ENCODE measurements at places on chromosomes 7 and 10.

GRCh38 chr10:132332433-132332754, 401 bp downstream of the LRRC27 start:
- peak; percentile 84 for DNase-seq

DNA sequence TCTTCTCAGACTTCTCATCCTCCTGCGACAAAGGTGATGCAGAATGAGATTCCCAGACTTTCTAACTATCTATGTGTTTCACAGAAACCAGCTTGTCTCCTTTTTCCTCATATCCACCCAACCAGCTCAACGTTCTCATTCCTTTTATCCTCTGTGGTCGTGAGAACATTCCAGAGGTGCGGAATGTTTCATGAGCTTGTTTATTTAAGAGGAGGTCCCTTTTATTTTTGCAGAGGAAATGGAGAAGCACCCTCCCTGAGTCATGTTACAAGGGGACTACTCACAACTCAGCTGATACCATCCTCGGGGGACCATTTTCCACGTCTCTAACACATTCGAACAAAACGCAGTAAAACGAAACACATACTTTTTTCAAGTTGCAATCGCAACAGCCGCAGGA, 93.2 kb downstream of the ZRANB1 start:
- DNase-seq: no peak

- no peak for DNase-seq
Measured at GRCh38 chr7:5063698-5064097, 18.0 kb downstream of the RBAK start.

- no peak for DNase-seq
Measured at GRCh38 chr10:125012851-125013528, 71.1 kb downstream of the ZRANB1 start.

- no peak for DNase-seq
Measured at GRCh38 chr10:33015761-33016547, 57.9 kb upstream of the ITGB1 start.

GRCh38 chr7:11206177-11206899, 232.7 kb downstream of the PHF14 start:
- DNase-seq: no peak

DNA sequence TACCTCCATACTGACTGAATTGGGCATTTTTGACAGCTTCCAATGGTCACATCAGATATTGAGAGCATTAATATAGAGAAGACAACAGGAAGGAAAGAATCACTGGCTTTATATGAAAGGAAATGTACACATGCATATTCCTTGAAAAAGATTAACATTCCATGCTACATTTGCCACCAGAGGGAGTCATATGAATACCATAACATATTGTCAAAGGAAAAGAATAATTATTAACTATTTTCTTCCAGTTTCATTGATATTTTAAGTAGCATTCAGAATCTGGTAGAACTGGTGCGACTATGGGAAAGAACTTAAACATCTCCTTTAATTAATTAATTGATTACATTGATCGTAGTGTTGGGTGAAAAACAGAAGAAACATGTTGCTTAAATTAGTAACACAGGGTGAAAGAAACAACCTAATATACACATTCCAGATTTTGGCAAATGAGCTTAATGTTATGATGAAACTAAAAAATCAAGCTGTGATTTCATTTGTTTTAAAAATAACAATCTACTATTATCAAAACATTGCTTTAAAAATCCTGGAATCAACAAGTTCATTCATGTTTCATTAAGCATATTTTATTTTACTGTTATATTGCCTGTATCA, 71.5 kb downstream of the GPR85 start:
- peak; percentile 48 for DNase-seq

DNA sequence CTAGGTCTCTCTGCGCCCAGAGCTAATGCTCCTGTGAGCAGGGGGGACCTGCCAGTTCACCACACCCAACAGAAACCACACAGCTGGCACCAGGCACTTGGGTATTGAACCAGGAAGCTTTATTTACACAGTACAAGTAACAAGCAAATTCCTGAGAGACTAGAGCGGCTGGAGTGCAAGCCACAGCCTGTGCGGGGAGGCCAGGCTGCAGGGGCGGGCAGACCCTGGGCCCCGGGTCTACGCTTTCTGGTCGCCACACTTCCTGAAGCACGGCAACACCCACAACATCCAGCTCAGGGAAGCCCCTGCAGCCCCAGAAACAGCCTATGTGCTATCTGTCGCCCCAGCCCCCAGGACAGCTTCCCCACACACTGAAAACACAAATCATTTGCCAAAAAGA, 125.0 kb downstream of the FAM53B start:
- peak; percentile 47 for DNase-seq

- peak; percentile 55 for DNase-seq
Measured at GRCh38 chr10:42866115-42866995, 83.8 kb downstream of the BMS1 start.

Data from NAMALWA (cell line).